ENCODE measurements at places on chromosomes 4 and X. TPM values are rescaled to one million over a fixed set of nuclear protein-coding genes. Genes with fewer than 3 reads are reported as not detected.

The ARX gene
- total RNA-seq, result not detected

DNA sequence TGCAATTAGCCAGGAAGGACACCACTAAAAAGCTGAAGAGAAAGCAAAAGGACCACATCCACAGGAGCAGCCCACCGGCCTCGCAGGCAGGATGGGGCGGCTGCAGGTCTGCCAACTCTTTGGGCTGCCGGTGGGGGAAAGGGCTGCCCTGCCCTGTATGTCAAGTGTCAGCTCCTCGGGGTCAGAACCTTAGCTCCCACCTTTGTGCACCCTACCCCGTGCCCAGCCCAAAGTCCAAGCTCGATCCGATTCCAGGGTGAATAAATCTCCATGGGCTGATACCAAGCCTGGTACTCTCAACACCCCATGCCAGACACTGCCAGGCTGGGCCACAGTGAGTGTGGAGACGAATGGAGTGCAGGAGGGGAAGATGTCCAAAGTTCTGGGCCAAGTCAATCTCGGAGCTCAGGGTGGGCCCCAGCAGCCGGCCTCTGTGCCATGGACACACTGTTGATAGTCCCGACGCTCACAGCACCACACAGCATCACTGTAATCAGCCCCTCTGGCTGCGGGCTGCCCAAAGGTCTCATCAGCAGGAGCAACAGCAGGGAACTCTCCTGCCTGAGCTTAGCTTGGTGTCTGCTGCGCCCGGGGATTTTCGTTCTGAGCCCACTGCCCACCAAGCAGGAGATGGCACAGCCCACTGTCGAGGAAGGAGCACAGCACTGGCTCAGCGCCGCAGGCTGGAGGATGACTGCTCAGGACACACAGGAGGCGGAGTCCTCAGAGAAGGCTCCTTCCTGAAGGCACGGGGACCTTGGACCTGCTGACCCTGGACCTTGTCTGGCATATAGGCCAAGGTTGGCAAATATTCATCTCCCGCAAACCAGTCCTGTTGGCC lies 84.4 kb downstream of the JAKMIP1 start:
- DNase-seq, result no peak

The HSFX1 gene
- total RNA-seq, result 0.49 TPM

GRCh38 chrX:16885628-16886027 lies 15.5 kb upstream of the RBBP7 start:
- DNase-seq, result no peak

The AMTN gene
- total RNA-seq, result not detected

The CLIC2 gene
- total RNA-seq, result 0.20 TPM

The GABRG1 gene
- total RNA-seq, result not detected

DNA sequence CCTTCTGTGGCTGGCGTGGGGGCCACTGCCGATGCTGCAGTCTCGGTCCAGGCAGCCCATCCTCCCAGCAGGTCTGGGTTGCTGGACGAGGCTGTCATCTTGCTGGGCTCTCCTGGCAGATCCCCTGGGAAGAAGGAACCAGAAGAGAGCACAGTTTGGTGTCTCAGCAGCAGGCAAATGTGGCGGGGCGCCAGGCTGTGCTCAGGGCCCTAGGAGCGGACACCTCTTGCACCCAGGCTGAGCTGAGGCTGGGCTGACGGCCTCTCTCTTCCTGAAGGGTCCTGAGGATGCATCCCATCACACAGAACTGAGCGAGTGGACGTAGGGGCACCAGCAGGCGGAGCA lies 39.2 kb upstream of the CPLX1 start:
- no peak for DNase-seq

- DNase-seq, result no peak
Measured at GRCh38 chrX:17606231-17606630, 131.1 kb upstream of the SCML1 start.

The BTC gene
- total RNA-seq, result not detected

- DNase-seq, result no peak
Measured at GRCh38 chr4:146245246-146245645, 30.9 kb downstream of the REELD1 start.

DNA sequence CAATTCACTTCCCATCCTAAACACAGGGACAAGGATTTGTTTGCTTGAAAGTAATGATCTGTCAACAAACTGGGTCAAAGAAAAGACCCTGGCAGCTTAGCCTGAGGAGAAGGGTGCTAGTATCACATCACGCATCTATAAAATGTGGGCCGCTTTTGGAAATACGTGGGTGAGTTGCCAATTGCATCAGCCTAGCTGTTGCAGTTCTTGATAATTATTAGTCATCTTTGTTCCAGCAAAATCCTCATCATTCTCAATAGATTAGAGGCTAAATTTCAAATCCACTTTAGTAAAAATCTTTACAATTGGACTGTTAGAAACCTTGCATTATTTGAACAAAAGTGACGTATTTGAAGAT lies 33.6 kb upstream of the TAPT1 start:
- DNase-seq, result no peak

- no peak for DNase-seq
Measured at GRCh38 chr4:123522646-123523045, 126.1 kb downstream of the SPRY1 start.

The CT55 gene
- total RNA-seq, result not detected

DNA sequence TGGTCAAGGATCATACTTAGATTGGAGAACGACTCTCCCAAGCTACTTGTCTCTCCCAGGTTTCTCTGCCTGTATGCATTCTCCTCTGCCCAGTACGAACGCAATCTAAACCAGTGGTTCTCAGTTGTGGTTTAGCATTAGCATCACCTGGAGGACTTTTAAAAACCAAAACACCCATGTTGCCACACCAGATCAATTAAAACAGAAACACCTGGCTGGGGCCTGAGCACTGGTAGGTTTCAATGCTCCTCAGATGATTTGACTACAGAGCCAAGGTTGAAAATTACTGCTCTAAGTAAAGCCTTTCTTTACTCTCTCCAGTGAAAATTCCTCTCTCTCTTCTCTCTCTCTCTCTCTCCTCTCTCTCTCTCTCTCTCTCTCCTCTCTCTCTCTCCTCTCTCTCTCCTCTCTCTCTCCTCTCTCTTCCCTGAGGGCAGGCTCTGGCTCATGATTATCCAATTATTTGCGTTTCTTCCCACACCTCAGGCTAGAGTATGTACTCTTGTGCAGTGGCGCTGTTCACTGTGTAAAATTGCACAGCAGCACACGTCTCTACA lies 153.7 kb upstream of the FGF13 start:
- DNase-seq, result no peak

DNA sequence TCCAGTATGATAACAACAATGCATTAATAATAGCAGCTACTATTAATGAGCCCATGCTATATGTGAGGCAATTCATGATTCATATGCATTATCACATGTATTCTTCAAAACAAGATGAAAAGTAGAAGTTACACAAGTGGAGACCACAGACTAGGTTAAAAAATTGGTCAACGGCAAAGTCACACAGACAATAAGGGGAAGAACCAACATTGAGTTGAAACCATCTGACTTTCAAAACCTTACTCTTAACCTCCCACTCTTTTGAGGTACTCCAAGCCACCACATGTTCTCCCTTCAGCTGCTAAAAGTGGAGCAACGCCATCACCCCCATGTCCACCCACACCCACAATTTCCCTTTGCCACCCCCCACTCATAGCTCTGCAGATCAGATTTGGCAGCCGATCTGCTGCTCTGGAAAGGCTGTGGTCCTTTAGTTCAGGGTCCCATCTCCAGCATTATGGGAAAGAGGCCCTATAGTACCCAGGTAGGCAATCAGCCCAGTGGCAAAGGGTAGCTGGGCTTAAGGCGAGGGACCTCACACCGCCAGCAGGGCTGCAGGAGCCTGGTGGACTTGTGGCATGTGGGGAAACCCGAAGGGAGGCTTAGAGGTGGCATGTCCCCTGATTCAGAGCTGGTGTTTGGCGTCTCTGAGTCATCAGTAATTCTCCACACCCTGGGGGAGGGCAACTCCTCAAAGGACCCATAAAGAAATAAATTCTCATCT lies 33.5 kb upstream of the CYBB start:
- no peak for DNase-seq

The YY2 gene
- 2.2 TPM for total RNA-seq

DNA sequence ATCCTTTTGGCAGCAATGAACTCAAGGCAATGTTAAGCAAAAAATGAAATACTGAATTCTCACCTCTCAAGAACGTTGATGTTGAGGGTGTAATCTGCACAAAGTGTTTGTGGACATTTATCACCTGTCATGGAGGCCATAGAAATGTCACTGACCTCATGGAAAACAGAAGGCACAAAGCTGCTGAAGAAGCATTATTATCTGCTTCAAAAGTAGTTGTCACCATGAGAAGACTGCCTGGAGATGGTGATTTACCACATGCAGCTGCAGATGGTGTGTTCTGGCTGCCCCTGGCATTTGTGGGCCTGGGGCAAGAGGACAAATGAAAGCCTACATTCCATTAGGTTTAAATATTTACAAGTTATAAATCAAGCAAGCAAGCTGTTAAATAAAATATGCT lies 116.8 kb upstream of the RPS6KA3 start:
- DNase-seq, result no peak

Data from activated T-helper 1 cell treated with anti-CD3 and anti-CD28 coated beads, Interleukin-12 subunit alpha, Interleukin-12 subunit beta, Interleukin-2, Interleukin-4 antibody, amounts not matched to agents 30 ng/mL and 10 ng/mL and 1 ng/mL, durations not matched to agents 14 hours and 24 hours and 36 hours (primary cell).